ENCODE measurements at places on chromosomes 12 and 14.

GRCh38 chr14:70811050-70811449 lies 1.7 kb upstream of the MAP3K9 start:
- no peak for DNase-seq

- DNase-seq = no peak
Observed at GRCh38 chr12:105253866-105254513, 18.0 kb upstream of the APPL2 start.

- DNase-seq = peak; percentile 60
Observed at GRCh38 chr12:95216711-95217376, 423 bp downstream of the FGD6 start.

GRCh38 chr14:88630565-88630964 lies 67.7 kb downstream of the ZC3H14 start:
- no peak for DNase-seq

DNA sequence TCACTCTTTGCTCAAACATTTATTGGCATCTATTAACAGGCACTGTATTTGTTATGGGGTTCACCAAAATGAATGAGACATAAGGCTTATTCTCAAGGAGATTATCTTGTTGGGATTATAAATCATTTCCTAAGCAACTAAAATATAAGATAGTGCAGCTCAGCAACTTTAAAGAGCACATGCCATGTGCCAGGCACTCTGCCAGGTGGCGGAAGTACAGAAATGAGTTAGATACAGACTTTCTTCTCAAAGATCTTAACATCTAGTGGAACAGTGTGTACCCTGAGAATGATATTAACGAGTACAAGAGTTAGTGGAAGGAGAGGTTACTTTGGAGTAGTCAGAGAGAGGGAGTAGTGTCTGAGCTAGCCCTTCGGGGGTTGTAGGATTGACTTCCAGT lies 28.4 kb upstream of the TOMM20L start:
- DNase-seq = no peak

- peak; percentile 56 for DNase-seq
Observed at GRCh38 chr14:30559638-30560091, 707 bp downstream of the G2E3 start.

- DNase-seq = no peak
Observed at GRCh38 chr14:93943052-93943451, 15.9 kb downstream of the FAM181A start.

DNA sequence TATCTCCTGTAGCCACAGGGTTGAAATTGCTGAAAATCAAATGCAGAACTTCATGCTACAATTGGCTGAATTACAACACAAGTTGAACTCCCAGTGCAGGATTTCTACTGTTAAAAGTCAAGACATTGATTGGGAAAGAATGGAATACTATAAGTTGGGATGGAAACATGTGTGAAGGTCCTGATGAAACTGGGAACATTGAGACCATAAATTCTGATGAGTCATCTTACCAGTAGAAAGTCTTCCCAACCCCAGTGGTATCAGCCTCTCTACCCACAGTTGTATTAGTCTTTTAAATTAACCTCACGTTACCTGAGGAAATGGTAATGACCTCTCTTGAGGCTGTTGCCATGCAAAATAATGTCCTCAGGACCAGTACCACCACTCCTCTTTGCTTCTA lies 27.4 kb upstream of the DYRK2 start:
- DNase-seq = no peak

DNA sequence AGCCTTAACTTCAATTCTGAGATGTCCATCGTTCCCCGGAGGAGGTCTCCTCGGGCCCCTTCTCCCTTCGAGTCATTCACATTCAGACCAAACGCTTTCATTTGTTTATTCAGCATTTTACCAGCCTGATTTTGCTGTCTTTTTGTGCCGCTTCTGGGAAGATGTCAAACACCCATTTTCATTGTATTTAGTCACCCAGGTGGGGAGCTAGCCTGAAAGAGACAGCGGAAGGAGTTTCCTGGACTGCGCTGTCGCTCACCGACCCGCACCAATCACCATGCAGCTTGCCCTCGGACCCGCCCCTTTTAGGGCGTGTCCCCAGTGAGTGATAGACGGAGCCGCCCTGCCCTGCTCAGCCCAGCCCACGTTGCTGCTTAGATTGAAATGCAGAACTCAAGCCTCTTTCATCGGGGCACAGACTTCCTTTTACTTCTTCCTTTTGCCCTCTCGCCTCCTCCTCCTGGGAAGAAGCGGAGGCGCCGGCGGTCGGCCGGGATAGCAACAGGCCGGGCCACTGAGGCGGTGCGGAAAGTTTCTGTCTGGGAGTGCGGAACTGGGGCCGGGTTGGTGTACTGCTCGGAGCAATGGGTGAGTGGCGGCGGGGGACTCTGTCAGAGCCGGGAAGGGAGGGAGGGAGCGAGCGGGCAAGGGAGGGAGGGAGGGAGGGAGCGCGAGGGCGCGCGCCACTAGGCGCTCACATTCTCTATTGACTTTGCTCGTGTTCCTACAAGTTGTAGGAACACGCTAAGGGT lies at the start of gene PAX9:
TSS of gene PAX9 (plus strand) at position 355 of the 752 bp plus-strand sequence. CDS start at position 585, 230 bp downstream.
- DNase-seq = peak; percentile 53

- DNase-seq = peak; percentile 43
Observed at GRCh38 chr12:101969-102878, 35.7 kb downstream of the IQSEC3 start.

DNA sequence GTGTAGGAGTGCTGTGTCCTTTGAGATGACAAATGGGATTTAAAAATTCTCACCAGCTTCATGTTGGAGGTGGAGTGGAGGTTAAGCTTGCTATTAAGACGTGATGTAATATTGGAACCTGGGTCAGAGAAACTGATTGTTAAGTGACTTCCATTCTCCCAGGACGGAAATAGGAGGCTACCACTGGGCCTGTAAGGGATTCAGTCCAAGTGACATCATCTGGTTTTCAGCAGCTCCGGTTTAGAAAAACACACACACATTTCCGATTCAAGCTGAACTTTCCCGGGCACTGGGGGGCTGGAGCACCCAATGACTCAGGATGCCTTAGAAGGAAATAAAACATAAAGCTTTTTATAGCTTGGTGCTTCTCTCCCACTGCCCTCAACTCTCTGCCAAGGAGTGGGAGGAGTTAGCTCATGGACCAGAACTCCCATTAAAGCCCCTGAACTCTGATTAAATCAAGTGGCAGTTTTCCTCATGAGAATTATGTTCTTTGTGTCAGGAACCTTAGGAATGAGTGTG lies 12.4 kb downstream of the CALM1 start:
- DNase-seq = no peak

DNA sequence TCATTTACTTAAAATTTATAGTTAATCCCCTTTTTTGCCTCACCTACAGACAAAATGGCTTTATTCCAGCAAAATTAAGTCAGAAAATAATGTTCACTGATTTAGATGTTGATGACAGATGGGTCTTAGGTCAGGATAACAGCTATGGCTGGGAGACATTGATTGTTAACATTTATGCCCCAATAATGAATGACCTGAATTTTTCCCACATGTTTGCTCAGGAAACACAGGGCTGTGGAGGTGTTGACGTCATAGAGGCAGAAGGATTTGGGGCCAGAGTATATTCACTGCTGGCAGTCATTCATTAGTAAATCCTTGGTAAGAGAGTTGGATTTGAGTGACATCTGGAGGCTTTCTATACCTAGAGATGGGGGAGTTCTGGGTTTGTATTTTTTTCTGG lies 121.3 kb downstream of the PDE3A start:
- no peak for DNase-seq

DNA sequence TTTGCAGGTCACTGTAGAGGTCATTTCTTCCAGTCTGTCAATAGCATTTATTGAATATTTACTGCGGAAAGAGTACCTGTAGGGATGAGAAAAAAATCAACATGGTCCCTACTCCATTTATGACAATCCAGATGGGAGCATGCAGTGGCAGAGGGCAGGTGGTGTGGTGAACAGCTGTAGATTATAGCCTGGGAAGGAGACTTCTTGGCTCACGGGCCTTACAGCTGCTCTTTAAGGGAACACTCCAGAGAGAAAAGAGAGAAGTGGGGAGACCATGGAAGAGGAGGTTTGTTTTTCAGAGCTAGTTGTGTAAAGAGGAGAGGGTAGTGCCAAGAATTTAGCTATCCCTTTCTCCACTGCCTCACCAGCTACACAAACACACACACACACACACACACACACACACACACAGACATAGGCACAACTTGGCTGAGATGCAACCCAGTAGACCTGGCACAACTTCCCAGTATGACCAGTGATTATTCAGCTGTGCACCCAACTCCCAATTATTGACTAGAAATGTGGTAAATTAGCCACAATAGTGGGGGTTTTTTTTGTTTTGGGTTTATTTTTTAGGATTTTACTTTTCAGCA lies 41.0 kb downstream of the GPHB5 start:
- DNase-seq = no peak

DNA sequence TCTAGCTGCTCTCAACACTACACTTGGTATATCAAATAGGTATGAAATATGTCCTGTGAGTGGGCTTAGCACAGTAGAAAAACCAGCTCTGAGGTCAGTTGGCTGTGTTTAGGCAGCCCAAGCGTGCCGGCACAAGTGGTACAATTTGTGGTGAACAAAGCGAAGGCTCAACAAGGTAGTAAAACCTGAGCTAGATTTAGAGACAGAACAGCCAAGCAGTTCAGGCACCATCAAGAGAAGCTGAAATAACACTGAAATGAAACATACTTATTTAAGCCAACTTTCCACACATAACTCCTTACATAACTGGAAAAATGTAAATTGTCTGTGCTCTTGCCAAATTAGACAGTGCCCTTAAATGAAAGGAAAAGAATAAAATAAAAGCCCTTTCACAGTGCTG lies 596.8 kb upstream of the FBXO33 start:
- no peak for DNase-seq

DNA sequence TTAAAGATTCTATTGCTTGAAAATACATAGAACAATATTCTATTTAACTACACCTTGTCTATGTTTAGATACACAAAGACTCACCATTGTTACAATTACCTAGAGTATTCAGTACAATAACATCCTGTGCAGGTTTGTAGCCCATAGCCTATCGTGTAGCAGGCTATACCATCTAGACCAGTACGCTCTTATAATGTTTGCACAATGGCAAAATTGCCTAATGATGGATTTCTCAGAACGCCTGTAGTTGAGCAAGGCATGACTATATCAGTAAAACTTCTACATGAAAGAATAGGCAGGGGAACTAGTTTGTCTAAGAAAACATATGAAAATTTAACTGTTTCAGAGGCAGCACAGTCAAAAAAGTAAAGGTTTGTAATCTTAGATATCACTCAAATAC lies 375.9 kb downstream of the DAD1 start:
- DNase-seq = no peak

DNA sequence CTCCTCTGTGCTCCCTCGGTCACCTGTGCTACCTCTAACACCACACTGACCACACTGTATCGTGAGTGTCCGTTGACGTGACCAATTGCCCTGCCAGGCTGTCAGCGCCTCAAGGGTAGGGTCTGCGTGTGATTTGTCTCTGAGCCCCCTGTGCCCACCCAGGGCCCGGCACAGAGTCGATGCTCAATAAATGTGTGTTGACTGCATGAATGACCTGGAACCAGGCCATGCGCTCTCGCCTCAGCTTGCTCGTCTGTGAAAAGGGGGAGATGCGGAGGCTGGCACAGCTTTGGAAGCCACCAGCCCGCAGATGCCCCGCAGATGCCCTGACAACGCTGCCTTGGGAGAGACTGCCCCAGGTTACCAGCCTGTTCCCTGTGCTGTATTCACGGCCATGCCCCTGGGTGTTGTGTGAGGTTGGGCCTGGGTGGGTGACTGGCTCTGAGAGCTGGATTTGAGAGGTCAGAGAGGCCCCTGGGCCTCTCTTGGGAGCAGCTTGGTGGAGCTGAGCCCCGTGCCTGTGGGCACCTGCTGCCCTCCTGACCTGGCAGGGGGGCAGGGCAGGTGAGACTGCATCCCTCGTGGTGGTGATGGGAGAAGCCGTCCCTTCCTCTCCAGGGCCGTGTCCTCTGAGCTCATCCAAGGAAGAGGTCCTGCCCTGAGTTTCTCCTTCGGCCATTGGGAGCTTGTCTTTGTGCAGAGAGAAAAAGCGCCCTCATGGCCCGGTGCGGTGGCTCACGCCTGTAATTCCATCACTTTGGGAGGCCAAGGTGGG lies 43.2 kb downstream of the CYP46A1 start:
- DNase-seq = no peak

- no peak for DNase-seq
Observed at GRCh38 chr14:96352708-96353107, 10.4 kb downstream of the ATG2B start.

DNA sequence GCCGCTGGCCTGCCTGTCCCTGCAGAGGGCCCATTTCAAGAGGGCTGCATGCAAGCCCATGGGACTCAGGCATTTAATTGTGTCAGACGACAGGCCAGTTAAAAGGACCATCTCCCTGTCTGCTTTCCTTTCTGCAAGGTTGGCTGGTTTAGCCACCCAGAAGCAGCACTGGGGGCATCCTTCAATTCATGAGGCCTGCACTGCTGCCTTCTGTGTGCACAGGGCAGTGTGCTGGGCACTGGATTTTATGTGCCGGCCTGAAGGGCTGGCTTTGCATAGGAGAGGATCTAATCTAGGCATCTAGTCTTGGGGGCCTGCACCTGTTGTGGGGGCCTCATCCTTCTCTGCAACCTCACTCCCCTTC lies 114.1 kb upstream of the FKBP4 start:
- DNase-seq = no peak

DNA sequence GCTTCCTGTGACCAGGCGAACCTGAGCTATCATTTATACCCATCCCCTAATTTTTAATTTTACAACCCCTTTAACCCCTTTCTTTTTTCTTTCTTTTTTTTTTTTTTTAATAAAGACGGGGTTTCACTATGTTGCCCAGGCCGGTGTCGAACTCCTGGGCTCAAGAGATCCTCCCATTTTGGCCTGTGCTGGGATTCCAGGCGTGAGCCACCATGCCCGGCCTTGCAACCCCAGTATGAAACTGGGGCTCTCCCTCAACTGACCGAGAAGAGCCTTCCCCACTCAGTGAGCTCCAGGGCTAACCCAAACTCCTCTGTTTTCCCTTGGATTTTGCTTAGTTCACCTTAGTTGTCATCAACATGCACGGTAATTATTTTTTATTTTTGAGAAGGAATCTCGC lies 992 bp downstream of the CPSF2 start:
- DNase-seq = no peak

DNA sequence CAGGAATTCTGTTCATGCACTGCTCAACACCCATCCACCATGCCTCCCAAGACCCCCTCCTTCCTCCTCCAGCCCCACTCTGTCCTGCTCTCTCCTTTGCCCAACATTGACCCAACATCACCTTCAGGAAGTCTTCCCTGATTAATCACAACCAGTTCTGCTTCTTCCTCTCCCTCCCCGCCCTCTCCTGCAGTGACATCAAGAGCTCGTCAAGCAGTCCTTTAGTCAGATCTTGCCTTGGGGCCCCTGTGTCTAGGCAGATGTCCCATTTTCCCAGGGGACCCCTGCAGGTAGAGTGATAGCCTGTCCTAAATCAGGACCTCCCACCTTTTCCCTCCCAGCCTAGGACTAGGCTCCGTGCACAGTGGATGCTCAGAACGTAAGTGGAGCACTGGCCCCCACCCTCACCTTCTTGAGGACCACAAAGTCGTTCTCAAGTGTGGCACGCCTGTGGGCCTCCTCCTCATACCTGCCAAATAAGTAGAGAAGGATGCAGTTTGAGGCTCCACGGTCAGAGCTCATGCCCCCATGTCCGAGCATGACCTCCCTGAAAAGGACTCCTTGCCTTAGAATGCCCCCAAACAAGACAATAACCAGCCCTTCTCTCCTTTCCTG lies 2.3 kb downstream of the KRT78 start:
- DNase-seq = no peak

Data from NAMALWA (cell line).